ENCODE measurements at places on chromosomes 16 and 17. TPM values are rescaled to one million over a fixed set of nuclear protein-coding genes. Genes with fewer than 3 reads are reported as not detected.

Gene ZNF75A
- 21.6 TPM for total RNA-seq

Gene BRIP1
- 1.3 TPM for total RNA-seq

- peak; percentile 50 for DNase-seq
- no peaks in the 10 kb centered on the region for H3K36me3 ChIP-seq
- no peak overlapping the region for H3K4me3 ChIP-seq
- H3K27ac ChIP-seq: no peak overlapping the region
These were observed 24.4 kb downstream of the IRF8 start for GRCh38 chr16:85923153-85924021.

DNA sequence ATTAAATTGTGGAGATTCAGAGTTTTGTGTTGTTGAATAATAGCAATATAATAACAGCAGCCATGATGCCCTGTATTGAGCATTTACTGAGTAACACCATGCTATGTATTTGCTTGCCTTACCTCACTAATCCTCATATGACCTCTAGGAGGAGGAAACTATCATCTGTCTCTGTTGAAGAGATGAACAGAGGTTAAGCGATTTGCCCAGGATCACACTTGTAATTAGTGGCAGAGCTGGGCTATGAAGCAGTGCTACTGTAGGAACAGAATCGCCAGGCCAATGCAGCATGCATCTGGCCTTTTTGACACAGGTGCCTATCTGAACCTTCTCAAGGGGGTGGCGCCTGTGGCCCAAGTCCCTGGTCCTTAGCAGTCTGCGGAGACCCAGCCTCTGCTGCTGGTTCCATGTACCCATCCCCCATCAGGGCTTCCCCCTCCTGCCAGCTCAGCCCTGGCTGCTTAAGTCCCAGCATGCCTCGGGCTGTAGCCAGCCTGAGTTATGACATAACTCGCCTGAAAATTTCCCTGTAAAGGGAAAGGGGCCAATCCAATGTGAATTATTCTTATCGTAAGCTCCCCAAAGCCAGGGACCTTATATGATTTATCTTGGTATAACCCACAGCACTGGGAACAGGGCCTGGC lies 50.4 kb upstream of the HS3ST2 start:
- H3K27me3 ChIP-seq: no peaks in the 10 kb centered on the region
- no peak overlapping the region for H3K4me3 ChIP-seq
- H3K4me1 ChIP-seq: peaks cover 8% of the 10 kb centered on the region
- H3K27ac ChIP-seq: no peak overlapping the region
- DNase-seq: no peak
- no peaks in the 10 kb centered on the region for H3K36me3 ChIP-seq

GRCh38 chr17:20008242-20009051 lies 712 bp upstream of the SPECC1 start:
- H3K36me3 ChIP-seq: no peaks in the 10 kb centered on the region
- no peaks in the 10 kb centered on the region for H3K27me3 ChIP-seq
- H3K27ac ChIP-seq: peak overlapping the region; percentile 72
- peak; percentile 41 for DNase-seq
- peak overlapping the region; percentile 76 for H3K4me3 ChIP-seq
- H3K4me1 ChIP-seq: no peaks in the 10 kb centered on the region
